ENCODE measurements at places on chromosomes 6 and 20.

DNA sequence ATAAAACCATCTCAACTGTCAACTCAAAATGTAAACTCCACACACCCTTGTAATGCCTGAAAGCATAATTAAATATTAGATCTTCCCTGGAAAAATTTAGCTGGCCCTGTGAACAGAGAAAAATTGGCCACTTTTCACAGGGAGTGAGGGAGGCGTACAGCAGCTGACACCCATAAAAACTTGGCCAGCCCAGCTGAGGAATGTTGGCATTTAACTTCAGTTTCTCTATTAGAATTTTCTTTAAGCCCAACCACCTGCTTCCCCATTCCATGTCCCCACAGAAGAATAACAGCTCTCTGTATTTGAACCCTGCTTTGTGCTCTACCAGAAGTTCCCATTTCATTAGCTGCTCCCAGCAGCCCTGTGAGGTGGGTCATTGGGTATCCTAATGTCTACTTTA, 41.0 kb downstream of the PKHD1 start:
- DNase-seq: no peak

GRCh38 chr6:134317471-134318131, at the start of gene SGK1:
Gene SGK1 (minus strand): TSS chr6:134318112. CDS start chr6:134317460, 652 bp downstream.
- peak; percentile 18 for DNase-seq

- DNase-seq: no peak
Measured at GRCh38 chr6:111717621-111718020, 111.9 kb upstream of the TRAF3IP2 start.

DNA sequence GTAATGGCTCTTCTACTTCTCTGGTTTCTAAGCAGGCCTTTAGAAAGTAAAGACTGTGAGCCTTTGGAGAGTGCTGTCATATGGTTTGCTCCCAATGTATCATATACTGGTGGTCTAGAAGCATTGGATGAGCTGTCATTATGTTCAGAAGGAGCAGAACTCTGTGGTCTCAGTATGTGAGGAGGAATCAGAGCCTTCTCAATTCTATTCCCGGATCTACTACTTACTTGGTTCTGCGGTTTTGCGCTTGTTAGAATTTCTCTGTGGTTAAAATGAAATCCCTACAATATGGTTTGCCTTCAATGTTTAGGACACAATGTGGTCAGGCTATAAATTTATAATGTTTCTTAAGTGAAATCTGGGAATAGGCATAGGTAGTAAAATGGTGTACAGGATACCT, 64.6 kb downstream of the RWDD2A start:
- no peak for DNase-seq

- DNase-seq: no peak
Measured at GRCh38 chr6:142316791-142317368, 15.1 kb downstream of the ADGRG6 start.

- DNase-seq: no peak
Measured at GRCh38 chr6:24394780-24395437, 7.8 kb upstream of the MRS2 start.

All from NCI-H526 (cell line).